ENCODE measurements at places on chromosomes 5 and 9.

GRCh38 chr9:108996643-108997042 is 16.7 kb downstream of the CTNNAL1 start:
- DNase-seq: no peak

DNA sequence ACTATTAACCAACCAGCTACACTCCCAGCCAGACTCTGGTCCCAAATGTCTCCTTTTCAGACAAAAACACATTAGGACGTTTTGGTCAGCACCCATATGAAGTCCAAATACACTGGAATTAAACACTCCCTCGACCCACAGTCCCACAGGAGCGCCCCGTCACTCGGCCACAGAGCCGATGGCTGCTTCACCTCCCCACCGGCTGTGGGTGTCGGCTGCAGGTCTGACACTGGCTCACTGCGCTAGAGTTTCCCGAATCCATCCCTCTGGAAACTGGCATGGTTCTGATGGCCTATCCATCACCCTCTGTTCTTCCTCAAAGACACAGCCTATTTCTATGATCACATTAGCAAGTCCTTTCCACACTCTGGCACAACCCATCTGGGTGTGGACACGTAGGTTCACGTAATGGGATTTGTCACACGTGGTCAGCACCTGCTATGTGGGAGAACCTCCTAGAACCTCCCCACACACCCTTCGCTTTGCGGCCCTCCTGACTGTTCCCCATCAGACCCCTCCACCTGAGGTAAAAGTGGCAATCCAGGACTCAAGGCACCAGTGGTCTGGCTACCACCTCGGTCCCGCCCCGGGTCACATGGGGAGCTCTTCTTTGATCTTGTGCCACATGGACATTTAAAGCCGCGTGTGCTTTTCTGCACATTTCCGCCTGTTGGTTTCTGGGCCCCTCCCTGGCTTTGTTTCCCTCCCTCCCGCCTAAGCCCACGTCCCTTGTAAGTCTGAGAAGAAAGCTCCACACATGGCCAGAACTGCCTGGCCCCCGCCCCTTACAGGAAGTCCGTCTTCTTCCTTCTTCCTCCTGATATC is 131.1 kb upstream of the PHYKPL start:
- no peak for DNase-seq

DNA sequence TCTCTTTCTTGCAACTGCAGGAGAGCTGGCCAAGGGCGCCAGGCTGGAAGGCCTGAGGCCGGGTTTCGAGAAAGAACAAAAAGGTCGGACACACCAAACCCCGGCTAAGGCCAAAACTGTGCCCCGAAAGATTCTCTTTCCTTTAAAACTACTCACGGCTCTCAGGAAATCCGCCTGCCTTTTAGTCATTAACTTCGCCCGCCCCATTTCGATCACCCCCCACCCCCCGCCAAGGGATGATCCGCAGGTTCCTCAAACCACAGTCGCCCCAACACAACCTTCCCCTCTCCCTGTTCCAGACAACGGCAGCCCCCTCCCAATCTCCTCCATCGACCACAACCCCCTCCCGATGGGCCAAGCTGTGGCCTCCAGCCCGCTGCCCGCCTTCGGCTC is 536 bp downstream of the FEM1C start:
- DNase-seq: peak; percentile 67

DNA sequence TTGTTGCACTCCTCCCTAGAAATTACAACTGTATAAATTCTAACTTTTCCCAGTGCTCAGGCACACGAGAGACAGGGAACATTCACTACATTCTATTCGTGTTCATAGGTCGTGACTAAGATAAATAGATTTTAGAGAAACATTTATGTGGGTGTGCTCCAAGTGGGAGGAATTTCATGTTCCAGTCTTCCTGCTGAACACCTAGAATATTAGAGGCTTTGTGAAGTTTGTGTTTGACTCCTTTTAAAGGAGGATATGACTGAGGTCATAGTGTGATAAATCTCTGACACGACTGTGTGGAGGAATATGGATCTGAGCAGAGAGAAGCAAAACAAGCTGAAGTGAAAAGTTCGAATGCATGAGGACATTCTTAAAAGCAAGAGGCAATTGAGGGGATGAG is 355.3 kb downstream of the ZSWIM6 start:
- DNase-seq: no peak

DNA sequence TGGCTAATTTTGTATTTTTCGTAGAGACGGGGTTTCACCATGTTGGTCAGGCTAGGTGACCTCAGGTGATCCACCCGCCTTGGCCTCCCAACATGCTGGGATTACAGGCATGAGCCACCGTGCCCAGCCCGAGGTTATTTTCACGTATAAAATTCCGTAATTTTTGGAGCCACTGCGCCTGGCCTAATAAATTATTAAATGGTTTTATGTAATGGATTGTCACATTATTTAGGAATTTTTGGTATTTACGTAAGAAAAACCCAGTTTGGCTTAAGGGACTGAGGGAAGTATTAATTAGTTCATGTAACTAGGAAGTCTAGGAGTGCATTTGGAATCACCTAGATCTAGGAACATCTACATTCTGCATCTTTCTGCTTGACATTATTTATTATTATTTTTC is 8.3 kb downstream of the GLE1 start:
- DNase-seq: no peak

DNA sequence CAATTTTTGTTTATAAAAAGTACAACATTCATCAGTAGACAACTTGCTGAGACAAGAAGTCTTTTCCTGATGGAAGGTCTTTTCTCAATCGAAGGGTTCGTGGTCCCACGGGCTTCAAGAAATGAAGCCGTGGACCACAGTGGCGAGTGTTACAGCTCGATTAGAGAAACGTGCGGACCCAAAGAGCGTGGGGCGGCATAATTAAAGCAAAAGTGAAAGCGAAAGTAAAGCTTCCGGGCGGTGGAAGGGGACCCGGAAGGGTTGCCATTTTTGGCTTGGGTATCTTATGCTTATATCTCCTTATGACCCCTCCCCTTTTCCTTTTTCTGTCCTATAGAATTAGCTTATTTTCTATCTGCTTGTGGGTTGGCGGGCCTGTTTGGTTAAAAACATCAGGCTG is 2309.4 kb upstream of the ACO1 start:
- DNase-seq: no peak

DNA sequence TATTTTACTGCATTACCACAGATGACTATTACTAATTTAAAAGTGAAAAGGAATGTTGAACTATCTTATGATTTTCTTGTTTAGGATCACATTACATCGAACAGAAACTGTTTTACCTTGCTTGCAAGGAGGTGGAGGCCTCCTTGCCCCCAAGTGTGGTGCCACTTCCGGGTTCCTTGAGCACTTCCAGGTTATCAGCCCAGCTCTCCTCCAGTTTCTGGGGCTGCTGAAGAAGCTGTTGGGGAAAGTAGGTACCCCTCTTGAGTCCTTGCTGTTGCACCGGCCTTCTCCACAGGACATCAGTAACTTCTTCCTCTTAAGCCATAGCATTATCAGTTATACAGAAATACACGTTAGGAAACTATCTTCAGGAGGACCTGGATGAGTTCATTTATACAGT is 278.2 kb downstream of the DMRT2 start:
- DNase-seq: no peak

GRCh38 chr9:20526500-20527319 is 95.6 kb downstream of the MLLT3 start:
- DNase-seq: peak; percentile 43

GRCh38 chr5:142846406-142846805 is 76.2 kb downstream of the ARHGAP26 start:
- no peak for DNase-seq

DNA sequence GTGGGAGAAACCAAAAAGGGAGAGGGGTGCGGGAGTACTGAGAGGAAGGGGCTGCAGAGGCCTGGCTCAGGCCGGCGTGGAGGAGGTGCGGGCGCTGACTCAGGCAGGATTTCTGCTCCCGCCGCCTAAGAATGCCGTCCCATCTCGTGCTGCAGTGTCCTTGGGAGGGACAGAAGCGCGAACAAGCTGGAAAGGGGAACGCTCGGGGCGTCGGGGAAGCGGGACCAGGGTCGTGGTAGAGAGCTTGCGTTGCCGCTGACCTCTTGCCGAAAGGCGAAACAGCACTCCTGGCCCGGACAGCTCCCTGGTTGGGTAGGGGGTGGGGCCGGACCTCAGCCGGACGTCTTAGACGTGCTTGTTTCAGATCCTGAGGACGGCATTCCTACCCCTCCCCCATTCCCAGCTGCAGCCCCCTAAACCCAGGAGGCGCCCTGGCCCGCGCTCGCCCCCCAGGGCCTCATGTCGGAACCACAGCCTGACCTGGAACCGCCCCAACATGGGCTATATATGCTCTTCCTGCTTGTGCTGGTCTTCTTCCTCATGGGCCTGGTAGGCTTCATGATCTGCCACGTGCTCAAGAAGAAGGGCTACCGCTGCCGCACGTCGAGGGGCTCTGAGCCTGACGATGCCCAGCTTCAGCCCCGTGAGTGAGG is 1.1 kb downstream of the RELL2 start:
- DNase-seq: peak; percentile 49

DNA sequence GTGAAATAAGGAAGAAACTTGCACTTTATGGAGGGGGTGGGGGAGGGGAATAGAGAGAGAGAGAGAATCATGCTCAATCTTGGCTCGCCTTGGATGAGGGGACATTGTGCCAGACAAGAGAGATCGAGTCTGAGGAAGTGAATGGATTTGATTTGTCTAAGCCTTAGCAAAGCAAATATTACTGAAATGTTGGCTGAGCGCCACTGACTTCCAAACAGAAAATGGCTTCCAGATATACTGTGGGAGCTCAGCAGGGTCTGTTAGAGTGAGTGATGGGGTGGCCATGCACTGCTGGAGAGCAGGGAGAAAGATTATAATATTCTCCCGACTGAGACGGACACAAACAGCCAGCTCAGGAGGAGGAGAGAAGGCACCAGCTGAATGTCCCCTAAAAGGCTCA is 34.5 kb downstream of the BRINP1 start:
- DNase-seq: no peak

DNA sequence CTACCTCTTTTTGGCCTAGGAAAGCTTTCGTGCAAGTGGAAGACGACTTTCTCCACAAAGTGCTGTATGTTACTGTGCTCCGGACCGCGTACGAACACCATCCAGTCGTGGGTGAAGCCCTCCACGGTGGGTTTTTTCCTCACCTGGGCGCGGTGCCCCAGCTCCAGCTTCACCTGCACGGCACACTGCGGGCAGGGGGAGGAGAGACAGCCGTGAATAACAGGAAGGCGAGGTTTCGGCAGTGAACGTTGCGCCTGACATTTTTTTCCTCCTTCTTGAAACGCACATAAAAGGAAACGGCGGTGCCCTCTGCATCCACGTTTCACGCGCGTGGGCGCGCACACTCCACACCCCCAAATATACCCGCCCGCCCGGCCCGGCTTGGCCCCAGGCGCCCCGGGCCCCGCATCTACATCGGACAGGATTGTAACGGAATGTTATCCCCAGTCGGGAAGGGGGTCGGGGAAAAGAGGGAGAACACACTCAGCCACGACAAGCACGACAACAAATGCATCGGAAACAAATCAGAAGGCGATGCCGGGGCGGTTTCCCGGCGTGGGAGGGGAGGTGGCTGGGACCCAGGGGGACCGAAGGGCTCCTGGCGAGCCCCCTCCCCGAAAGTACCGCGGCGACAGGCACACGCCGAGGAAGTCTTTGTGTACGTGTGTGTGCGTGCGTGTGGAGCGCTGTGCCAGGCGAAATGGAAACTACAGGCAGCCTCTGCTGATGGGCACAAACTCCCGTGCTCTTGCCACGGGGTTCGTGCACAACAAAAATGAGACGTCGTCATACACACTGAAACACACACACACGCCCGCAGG is 1.4 kb downstream of the MLLT3 start:
- peak; percentile 35 for DNase-seq

DNA sequence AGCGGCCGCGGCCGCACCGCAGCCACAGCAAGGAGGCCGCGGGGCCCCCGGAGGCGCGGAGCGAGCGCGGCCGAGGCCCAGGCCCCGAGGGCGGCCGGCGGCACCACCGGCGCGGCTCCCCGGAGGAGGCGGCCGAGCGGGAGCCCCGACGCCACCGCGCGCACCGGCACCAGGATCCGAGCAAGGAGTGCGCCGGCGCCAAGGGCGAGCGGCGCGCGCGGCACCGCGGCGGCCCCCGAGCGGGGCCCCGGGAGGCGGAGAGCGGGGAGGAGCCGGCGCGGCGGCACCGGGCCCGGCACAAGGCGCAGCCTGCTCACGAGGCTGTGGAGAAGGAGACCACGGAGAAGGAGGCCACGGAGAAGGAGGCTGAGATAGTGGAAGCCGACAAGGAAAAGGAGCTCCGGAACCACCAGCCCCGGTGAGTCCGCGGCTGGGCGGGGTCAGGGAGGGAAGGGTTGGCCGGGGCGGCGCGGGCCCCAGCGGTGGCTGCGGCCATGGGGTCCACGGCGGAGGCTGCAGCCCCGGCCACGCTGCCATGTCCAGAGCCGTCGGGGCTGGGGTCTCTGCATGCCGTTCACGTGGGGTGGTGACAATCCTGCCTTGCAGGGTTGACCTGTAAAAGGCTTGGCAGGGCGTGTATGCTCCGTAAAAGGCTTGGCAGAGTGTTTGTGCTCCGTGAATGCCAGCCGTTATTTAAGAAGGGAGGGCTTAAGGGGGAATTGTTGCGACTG is 146.0 kb downstream of the CACNA1B start:
- DNase-seq: no peak

DNA sequence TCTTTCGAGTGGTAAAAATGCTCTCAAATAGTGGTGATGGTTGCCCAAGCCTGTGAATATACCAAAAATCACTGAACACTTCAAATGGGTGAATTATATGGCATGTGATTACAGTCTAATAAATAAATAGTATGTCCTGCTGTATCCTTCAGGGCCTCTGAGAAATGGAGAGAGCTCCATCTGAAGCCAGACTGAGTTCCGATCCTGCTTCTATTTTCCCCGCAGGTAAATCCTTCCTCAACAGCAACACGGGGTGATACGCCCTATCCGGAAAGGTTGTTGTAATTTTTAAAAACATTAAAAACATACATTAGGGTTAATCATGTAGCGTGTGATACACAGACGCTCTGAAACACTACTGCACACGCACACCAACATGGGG is 695 bp upstream of the SNAPC3 start:
- no peak for DNase-seq

GRCh38 chr9:1969898-1970297 is 45.2 kb upstream of the SMARCA2 start:
- no peak for DNase-seq

- DNase-seq: peak; percentile 45
Observed at GRCh38 chr5:63262185-63262981, 683.8 kb downstream of the LRRC70 start.

- no peak for DNase-seq
Observed at GRCh38 chr9:94949370-94949769, 222.9 kb downstream of the AOPEP start.

DNA sequence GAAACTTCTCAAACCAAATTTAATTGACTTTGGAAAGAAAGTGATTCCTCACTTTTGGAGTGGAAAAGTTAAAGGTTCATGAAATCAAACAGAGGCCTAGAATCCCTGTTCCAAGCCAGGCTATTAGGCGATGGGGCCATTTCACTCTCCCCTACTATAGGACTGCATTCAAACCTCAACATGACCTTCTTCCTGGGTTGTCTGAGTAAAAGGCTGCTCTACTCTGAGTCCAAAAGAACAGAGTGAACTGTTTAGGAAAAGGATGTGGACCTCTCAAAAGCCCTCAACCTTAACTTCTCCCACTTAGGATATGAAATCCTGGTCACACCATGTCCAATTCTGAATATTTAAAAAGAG is 15.8 kb downstream of the C5orf52 start:
- no peak for DNase-seq

GRCh38 chr9:131886826-131887225 is 146.9 kb upstream of the RAPGEF1 start:
- DNase-seq: peak; percentile 22

- DNase-seq: no peak
Observed at GRCh38 chr9:727767-728166, 113.7 kb upstream of the DMRT1 start.
